ENCODE measurements at places on chromosomes 16 and 17. TPM values are rescaled to one million over a fixed set of nuclear protein-coding genes. Genes with fewer than 3 reads are reported as not detected.

Gene WFDC1
- not detected for total RNA-seq

Gene TBC1D28
- total RNA-seq, result not detected

Gene HSD17B1
- total RNA-seq, result 1.7 TPM

Gene ZKSCAN2
- total RNA-seq, result 2.2 TPM

Gene NOTUM
- 0.60 TPM for total RNA-seq

Gene FAM171A2
- total RNA-seq, result 4.1 TPM

Gene WNT9B
- total RNA-seq, result not detected

Gene ITGAX
- total RNA-seq, result 1.2 TPM

Gene MYLK3
- total RNA-seq, result 0.06 TPM

Gene PLCG2
- 3.9 TPM for total RNA-seq

Gene KCNJ18
- not detected for total RNA-seq

Gene ZNF500
- 8.5 TPM for total RNA-seq

Gene KRTAP16-1
- total RNA-seq, result not detected

Gene UTS2R
- not detected for total RNA-seq

Gene LDHD
- total RNA-seq, result 0.55 TPM

Gene ITGAD
- not detected for total RNA-seq

Gene C17orf100
- 2.5 TPM for total RNA-seq

Gene CRHR1
- 0.27 TPM for total RNA-seq

Gene SNRNP25
- total RNA-seq, result 75.6 TPM

Gene COG1
- total RNA-seq, result 20.6 TPM

Gene IRX5
- total RNA-seq, result 1.7 TPM

Gene TRIM16
- 258 TPM for total RNA-seq

Gene SDR42E2
- not detected for total RNA-seq

Gene PLD6
- 6.5 TPM for total RNA-seq

Gene ZFP1
- 11.3 TPM for total RNA-seq

Gene PRSS21
- 0.19 TPM for total RNA-seq

Gene EVPL
- 17.5 TPM for total RNA-seq

Gene CLEC18C
- total RNA-seq, result not detected

Gene CCP110
- total RNA-seq, result 11.0 TPM

Gene ABCC6
- total RNA-seq, result 1.1 TPM

Gene KRTAP9-2
- total RNA-seq, result not detected

Gene CEP112
- 5.6 TPM for total RNA-seq

Gene TMC6
- 11.2 TPM for total RNA-seq

Gene GLIS2
- 32.4 TPM for total RNA-seq

Gene CDT1
- 34.3 TPM for total RNA-seq

Gene NTN3
- not detected for total RNA-seq
